T1000 (cell line): ENCODE measurements at places on chromosomes 2 and 18.

GRCh38 chr2:208266553-208266893 is 468 bp downstream of the PIKFYVE start:
- no peak for DNase-seq

GRCh38 chr2:113755835-113756354 is 547 bp downstream of the SLC35F5 start:
- DNase-seq, result no peak

GRCh38 chr18:76174451-76174850 is 320.6 kb downstream of the ZNF516 start:
- DNase-seq, result no peak

DNA sequence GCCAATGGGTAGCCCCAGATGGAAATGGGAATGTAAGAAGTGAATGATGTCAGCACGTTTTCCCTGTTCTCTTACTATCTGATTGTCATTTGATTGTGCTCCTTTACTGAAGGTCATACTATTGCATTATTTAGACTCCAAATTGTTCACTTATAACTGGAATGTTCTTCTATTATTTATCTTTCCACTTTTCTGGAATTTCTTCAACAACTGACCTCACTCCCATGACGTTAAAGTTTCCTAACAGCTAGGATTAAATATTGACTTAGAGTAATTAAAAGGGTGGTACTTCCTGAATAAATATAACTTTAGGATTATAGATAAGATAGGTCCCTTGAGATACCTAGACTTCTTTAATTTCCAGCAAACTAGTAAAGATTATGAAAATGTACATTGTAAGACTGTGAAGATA is 10.9 kb upstream of the GULP1 start:
- no peak for DNase-seq

- no peak for DNase-seq
Measured at GRCh38 chr2:164935118-164936101, 19.9 kb downstream of the SLC38A11 start.

GRCh38 chr2:141186413-141187074 is 944.3 kb downstream of the LRP1B start:
- DNase-seq, result no peak

DNA sequence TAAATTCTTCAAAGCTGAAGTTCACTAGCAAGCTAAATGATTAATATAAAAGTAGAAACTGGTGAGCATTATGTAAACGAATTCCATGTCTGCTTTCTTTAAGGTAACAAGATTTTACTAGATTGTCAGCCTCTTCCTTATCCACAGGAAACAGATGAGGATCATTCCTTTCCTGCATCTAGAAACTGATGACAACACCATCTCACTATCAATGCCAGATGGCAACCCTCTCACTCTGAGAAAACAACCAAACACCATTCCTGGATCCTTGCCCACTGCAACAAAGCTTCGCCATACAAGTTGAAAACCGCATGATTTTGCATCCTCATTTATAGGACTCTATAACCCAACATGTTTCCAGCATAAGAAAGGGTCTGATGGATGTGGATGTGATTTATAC is 122.9 kb downstream of the ZNF521 start:
- DNase-seq, result no peak

DNA sequence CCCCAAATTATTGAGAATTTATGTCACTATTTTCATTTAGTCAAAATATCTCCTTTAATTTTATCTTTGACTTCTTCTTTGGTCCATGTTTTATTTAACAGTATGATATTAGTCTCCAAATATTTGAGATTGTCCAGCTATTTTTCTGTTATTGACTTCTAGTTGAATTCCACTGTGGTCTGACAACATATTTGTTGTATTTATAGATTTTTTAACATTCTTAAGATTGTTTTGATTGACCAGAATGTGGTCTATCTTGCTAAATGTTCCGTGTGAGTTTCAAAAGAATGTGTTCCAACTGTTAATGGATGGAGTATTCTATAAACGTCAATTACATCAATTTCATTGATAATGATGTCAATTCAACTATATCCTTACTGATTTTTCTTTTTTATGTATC is 1452.1 kb downstream of the SUCLG1 start:
- DNase-seq, result no peak

- no peak for DNase-seq
Measured at GRCh38 chr2:216621292-216621691, 11.9 kb upstream of the IGFBP2 start.

- no peak for DNase-seq
Measured at GRCh38 chr2:180021850-180022249, 14.8 kb upstream of the CWC22 start.

DNA sequence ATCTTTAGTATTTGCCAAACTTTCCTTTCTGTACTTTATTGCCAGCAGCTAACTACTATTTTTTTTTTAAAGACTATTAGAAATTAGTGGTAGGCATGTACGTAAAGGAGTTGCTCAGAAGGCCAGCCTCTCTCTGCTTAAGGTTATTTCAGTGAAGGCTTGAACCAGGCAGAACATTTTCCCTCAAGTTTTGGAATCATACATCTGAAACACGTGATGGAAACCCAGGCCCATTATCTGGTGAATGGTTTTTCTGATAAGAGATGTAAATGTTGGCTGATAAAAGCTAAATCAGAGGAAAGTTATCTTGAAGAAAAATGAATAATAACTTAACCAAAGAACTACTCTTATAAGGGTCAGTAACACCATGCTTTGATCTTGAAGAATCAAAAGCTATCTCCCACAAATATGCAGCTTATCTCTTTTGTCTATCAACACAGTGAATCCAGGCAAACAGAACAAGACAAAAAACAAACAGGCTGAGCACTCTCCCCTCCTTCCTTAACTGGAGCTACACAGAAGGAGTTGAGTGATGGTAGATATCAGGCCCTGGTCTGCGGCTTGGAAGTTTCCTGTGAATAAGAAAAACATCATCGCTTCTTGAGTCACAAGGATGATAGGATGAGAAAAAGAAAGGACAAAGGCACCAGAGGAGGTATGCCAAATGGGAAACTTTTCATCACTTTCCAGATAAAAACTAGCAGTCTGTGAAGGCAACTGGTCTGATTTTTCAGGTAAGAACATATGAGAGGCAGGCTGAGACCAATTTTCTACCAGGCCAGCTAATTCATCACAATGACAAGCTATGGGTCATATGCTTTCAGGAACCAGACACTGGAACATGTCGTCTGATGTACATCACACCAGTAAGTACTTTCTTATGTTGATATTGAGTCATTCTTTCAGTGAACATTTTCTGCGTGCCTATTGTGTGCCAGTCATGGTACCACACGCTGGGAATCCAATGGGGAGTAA is 88.4 kb upstream of the STK17B start:
- peak; percentile 45 for DNase-seq

DNA sequence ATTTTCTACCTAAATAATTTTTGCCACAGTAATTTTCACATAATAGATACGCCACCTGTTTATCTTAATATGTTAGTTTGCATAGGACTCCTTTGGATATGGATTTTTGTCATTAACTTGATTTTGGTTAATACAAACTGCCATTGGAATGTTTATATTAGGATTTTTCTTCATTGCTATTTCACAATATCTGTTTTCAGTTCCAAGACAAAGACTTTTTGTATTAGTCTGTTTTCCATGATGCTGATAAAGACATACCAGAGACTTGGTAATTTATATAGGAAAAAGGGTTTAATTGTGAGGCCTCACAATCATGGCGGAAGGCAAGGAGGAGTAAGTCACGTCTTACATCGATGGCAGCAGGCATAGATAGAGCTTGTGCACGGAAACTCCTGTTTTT is 503.1 kb upstream of the TMEFF2 start:
- no peak for DNase-seq

DNA sequence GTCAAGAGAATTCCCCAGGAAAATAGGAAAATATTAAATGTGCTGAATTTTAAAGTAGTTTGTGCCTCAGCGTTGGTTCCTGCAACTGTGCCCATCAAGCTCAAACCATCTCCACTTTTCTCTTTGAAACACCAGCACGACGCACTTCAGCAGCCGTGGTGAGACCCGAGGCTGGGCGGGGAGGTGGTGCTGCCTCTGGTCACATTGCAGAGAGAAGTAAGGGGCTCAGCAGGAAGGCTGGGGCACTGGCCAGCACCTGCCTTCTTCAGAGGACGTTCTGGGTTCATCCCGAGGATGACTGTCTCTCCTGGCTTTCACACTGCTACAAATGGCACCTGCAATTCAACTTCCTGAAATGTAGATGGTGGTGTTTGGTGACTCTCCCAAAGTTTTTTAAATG is 323.7 kb upstream of the SALL3 start:
- no peak for DNase-seq

DNA sequence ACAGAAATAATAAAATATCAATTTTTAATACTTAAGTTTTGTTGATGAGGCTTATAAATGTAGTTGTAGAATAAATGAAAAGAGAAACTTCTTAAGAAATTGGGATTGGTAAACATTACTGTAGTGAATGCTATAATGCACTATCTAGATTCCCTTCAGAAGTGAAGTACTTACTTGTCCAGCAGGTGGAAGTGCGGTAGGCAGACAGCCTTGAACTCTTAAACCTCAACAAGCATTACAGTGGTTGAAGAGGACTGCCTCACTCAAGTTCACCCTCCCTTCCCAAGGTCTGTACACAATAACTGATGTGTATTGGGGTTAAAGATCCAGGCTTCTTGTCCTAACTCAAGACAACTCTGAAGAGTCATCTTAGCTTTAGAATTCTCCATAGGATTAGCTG is 931.0 kb upstream of the LRRTM1 start:
- DNase-seq, result no peak

DNA sequence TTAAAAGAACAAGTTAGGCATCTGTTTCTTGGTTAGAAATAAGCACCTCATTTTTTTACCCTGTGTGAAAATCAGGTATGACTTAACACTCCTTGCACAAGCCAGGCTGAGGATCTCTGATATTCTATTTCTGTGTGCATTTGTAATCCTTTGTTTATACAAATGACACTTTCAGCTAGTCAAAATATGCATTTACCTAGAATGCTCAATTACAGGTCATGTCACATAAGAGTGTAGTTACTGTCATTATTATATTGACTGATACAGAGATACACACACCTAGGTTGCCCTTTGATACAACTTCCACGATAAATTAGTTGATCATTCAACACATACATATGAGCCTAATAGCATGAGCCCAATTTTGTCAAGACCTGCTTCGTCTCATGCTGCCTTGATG is 144.3 kb downstream of the CHST9 start:
- no peak for DNase-seq

GRCh38 chr2:98695255-98695654 is 35.7 kb downstream of the MGAT4A start:
- no peak for DNase-seq

DNA sequence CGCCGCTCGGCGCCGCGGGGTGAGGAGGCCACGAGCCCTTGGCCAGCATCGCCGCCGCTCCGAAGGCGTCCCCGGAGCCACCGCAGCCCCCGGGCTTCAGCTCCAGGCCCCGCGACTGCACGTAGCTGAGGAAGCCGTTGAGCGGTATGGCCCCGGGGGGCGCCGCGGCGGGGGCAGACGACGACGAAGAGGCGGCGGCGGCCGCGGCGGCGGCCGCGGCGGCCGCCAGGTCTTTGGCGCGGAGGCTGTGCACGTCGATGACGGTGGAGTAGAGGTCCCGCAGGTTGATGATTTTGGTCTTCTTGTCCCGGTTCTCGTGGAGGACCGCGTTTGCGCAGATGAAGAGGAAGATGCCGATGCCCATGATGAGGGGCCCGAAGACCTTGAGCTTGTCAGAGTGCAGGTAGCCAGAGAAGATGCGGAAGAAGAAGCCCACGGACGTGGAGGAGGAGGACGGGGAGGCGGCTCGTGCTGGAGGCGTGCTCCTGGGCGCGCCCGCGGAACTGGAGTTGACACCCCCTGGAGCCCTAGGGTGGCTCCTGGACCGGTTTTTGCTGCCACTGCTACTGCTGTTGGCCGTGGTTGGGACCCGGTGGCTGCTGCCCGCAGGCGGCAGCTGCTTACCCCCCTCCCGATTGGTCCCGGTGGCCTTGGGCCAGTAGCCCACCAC is 4.0 kb downstream of the TMEM200C start:
- DNase-seq, result no peak

- DNase-seq, result no peak
Measured at GRCh38 chr18:36128907-36129299, 237 bp downstream of the SLC39A6 start.

- DNase-seq, result no peak
Measured at GRCh38 chr2:196415384-196415783, 224.1 kb upstream of the CCDC150 start.

DNA sequence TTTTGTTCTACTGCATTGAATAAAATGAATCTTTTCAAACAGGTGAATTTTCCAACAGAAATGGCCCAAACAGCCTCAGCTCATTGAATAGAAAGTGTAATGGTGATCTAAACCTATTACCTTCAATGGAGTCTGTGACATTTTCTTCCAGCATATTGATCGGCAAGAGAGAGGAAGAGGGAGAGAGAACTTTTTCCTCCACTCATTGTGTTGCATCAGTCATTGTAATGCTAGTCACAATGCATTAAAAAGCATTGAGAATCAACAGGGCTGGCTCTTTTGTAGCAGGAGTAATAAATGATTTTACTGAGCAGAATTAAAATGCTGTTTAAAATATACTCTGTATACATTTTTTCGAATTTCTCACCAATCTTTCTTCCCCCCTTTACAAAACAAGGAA is 1794.5 kb upstream of the CELF4 start:
- DNase-seq, result no peak

- DNase-seq, result no peak
Measured at GRCh38 chr18:13577091-13577697, 149.2 kb downstream of the FAM210A start.

DNA sequence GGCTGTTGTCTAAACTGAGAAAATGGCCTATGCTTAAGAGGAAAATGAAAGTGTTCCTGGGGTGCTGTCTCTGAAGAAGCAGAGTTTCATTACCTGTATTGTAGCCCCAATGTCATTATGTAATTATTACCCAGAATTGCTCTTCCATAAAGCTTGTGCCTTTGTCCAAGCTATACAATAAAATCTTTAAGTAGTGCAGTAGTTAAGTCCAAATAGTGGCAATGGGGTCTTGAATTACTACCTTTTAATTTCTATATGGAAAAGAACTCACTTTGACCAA is 13.8 kb upstream of the ALLC start:
- DNase-seq, result no peak

DNA sequence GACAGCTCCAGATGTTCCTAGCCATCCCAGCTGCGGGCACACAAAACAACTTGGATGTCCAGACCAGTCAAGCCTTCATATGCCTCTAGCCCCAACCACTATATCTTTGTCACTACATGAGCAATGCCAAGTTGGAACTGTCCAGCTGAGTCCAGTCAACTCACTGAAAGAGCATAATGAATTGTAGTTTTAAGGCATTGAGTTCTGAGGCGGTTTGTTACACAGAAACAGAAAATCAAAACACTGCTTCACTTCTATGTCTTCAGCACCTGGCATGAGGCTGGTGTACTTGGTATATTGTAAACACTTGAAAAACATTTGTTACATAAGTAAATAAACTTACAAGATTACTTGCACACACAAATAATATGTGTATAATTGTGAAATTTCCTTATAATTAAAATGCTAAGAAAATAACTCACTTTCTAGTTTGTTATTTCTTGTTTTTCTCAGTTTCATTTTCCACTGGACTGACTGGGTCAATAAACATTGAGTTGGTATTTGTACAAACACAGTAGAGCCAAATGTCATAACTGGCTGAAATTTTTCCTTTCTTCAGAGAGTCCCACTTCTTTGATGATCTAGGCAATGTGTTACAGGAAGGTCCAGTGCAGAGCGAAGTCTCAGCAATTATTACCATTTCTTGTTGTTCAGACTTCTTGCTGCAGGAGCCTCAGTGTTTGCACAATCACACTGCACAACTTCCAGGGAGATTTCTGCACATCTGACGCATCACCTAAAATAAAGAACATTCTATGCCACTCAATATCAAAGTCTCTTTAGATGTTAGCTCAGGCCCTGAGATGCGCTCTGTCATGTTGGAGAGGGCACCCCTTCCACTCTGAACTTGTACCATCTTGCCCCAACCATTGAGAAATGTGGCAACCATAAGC is 38.2 kb upstream of the DPP4 start:
- DNase-seq, result no peak
